ENCODE measurements at places on chromosomes 11 and 22.

- DNase-seq: peak; percentile 92
Measured at GRCh38 chr11:111334532-111335502, 36.5 kb downstream of the POU2AF3 start.

GRCh38 chr11:8382436-8383053 lies 118.9 kb upstream of the LMO1 start:
- no peak for DNase-seq

DNA sequence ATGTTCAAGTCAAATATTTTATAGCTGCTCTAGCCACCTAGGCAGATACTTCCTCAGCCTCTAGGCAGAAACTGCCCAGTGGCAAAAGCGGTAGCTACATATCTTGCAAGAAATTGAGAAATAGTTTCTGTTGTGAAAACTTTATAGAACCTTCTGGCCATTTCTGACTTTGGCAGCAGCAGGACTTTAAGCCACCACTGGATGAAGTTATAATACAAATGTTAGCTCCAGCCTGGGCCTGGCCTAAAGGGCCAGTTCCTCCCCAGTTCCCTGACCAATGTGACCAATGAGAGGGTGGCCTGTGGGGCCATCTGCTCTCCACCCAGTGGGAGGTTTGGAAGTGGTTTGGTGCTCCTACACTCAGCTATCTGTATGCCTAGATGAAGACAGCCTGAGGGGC lies 254.0 kb upstream of the NARS2 start:
- no peak for DNase-seq

DNA sequence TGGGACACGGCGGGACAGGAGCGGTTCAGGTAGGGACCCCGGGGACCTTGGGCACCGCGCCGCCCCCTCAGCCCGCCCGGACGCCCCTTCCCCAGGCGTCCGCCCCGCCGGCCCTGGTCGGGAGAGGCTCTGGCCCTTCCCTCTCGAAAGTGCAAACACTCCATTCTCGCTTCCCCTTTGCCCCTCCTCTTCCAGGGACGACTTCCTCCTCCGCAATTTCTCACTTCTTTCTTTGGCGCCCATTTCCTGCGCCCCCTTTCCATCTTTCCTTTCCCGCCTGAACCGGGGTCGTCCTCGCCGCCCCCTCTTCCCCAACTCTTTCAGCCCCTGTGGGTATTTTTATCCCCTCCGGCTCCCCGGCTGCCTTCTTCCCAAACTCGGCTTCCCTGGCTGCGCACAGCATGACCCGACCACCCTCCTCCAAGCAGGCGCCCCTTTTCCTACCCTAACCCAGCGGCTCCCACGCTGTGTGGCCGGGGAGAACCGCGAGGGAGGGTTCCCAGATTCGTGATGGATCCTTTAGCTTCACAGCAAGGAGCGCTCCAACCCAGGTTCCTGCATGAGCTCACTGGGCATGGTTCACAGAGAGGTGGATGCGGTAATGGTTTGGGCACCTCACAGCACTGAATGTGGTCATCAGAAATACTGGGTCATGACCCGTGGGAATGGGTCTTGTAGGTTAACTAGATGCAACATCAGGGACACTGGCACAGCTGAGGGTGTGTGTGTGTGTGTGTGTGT lies 689 bp downstream of the RAB39A start:
- DNase-seq: peak; percentile 43

DNA sequence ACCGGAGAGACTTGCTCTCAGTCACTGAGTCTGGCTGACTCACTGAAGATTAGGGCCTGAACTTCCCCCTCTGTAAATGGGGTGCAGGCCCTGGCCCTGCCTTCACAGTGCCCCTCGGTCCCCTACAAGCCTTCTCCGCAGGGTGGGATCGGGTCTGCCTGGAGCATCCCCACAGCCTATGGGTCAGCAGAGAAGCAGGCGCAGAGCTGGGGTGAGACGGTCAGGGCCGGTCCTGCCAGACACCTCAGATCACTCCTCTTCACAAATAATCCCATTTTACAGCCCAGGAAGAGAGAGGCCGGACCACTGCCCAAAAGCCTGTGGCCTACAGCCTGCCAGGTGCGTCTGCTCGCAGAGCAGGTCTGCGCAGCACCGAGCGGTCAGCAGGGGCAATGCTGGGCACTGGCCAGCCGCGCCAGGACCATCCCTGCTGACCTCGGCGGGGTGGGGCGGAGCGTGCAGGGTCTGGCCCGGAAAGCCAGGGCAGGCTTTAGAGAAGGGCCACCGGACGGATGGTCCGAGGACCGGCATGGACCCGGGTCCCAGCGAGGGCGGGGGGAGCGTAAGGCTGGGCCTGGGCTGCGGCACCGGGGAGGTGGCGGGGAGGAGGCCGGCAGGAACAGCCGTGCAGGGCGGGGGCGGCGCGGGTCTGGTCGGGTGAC lies 522 bp upstream of the SEPTIN5 start:
- no peak for DNase-seq

DNA sequence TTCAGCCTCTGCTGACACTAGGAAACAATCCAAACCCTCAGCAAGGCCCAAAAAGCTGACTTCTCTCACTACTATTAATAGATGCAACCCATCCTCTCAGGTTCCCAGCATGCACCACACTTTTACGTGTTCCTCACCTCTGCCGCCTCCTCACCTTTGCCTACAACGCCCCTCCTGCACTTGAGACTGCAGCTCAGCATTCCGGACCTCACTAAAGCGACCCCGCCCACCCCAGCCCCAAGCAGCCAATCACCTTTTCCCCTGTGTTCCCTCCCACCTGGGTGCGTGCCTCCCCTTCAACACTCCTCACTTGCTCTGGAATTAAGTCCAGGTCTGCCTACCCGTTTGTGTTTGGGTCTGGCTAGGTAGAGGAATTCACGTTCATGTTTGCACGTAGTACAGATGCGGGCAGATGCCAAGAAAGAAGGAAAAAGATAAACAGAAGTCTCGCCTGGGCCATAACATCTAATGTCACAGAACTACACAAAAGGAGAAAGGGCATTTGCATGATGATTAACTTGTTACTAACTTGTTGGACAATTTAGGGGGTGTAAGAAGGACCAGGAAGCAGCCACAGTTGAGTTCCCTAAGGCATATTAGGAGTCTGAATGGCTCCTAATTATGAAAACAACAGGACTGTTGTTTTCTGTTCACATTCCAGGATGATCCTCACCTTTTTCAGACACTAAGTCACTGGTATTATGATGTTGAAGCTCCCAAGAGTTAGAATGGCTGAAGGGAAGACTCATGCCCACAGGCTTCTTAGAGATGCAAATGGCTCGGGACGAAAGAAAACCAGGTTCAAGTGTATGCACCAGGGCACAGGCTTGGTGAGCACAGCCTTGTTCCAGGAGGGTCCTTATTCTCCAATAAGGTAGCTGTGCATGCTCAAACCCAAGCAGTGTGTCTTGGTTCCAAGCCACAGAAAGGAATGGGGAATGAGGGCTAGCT lies 102.2 kb downstream of the MICAL3 start:
- no peak for DNase-seq

GRCh38 chr22:22753526-22754267 lies 109.3 kb downstream of the GGTLC2 start:
- DNase-seq: peak; percentile 42

GRCh38 chr11:80727315-80727714 lies 1286.5 kb upstream of the TENM4 start:
- DNase-seq: no peak

- DNase-seq: no peak
Measured at GRCh38 chr22:27639248-27640086, 162.1 kb downstream of the MN1 start.

GRCh38 chr11:119617340-119617713 lies 111.7 kb downstream of the NECTIN1 start:
- DNase-seq: no peak

- DNase-seq: no peak
Measured at GRCh38 chr11:27084518-27084917, 43.9 kb downstream of the BBOX1 start.
